Anterior cingulate cortex (tissue), 58 donors: ENCODE measurements at places on chromosomes 3 and 15.

DNA sequence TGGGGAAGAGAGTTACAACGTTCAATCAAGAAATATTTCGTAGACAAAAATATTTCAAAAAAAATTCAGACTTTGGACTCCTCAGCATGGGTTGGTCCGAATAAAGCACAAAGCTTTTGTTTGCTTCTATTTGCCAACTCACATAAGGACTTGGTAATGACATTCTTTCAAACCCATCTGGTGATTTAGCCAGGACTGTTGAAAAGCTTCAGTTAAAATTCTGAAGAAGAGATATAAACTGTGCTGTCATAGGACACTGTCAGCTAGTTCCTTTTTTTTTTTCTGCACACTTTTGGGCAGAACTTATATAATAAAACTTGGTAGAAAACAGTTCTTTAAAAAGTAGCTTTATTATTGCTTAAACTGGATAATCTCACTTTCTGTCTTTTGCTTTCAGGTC lies 660.8 kb upstream of the SGO1 start:
- no peak for DNase-seq

- no peak for DNase-seq
These were observed 2.3 kb downstream of the SH3BP5 start for GRCh38 chr3:15330031-15330596.

DNA sequence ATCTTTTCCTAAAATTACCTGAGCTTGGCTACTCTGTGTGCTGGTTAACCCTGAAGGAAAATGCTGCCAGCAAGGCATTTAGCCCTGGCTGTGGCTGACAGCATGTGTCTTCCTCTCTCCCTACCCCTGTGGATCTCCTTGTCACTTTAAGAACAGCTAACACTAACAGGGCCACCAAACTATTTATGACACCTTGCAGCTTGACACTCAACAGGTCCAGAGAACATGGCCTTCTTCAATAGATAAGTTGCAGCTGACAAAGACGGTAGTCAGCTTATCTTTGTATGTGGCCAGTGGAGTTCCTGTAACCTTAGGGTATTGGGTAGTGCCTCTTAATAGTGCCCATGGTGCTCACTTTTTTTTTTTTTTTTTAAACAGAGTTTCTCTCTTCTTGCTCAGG lies 32.0 kb upstream of the COPB2 start:
- no peak for DNase-seq

GRCh38 chr15:47475336-47475735 lies 242.0 kb upstream of the SEMA6D start:
- no peak for DNase-seq

GRCh38 chr3:126922466-126922865 lies 60.4 kb upstream of the PLXNA1 start:
- DNase-seq: no peak

DNA sequence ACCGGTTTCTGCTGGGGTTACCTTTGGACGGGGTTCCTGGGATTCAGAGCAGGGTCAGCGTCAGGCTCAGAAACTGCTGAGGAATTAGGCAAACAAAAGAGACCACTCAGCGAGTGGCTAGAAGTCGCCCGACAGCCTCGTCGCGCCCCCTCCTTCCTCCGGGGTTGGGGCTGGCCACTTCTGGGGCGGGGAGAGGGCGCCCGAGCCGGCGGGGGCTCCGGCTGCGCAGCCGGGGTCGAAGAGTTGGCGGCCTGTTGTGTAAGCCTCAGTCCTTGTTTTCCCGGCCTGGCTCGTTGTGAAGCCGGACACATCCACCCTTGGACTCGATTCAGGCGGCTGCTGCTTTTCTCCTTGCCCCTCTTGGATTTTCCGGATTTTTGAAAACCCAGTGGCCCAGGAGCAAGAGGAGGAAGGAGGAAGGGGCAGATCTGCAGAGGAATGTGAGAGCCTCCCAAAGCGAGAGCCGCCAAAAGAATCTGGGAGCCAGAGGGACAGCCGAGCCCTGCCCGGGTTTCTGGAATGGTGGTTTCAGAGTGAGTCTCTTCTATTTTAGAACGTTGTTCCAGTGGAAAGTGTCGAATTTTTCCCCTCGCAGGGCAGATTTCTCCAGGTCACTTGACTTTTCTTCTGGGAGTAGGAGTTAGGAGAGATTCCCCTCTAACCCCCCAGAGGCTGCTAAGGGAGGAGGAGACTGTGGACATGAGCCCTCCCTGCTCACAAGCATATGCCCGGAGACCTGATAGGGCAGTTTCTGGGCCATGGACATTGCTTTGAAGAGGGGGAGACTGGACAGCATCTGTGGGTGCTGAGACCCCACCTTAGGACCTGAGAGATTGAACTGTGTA lies 666 bp downstream of the SNX33 start:
- no peak for DNase-seq

DNA sequence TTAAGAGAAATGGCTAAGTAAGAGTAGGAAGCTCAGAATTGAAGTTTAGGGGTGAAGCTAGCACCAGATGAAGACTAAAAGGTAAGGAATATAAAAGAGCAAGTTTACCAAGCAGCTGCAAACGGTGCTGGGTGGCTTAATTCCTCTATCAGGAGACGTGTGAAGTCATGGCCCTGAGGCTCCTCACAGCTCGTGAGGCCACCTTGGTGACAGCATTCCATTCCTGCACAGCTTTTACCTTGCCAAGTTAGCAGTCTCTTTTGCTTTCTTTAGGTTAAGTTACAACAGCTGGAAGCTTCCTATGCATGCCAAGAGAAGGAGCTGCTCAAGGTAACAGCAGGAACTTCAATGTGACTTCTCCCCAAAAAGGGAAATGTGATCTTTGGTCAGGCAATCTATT lies 6.4 kb downstream of the TMCO5A start:
- no peak for DNase-seq

DNA sequence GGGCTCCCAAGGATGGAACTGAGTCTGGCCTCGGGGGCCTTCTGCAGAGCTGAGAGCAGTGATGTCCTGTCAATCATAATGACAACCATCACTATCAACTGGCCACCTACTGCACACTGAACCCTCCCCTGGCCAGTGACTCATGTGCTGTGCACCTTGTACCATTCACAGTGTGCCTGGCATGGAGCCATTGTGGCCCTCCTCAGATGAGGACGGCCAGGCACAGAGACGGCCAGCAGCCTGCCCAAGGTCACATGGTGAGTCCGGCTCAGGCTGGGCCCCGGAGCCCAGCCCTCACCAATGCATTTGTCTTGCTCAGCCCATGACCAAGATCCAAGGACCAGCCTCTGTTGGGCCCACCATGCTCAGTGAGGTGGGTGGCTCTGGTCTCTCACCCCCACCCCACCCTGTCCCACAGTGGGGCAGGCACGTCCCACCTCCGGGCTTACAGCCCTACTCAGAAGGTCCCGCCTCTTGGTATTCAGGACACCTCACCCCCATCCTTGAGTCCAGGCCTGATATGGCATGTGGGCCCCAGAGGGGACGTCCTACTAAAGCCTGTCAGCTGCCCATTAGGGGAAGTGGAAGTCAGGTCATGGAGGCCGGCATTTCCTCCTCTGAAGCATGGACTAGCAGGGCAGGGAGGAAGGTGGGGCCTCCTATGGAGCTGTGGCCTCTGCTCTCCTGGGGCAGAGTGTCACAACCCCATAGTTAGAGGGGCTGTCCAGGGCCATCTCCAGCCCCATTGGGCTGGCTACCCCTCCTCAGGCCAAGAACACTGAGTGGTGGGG lies 35.9 kb upstream of the TMEM115 start:
- no peak for DNase-seq

DNA sequence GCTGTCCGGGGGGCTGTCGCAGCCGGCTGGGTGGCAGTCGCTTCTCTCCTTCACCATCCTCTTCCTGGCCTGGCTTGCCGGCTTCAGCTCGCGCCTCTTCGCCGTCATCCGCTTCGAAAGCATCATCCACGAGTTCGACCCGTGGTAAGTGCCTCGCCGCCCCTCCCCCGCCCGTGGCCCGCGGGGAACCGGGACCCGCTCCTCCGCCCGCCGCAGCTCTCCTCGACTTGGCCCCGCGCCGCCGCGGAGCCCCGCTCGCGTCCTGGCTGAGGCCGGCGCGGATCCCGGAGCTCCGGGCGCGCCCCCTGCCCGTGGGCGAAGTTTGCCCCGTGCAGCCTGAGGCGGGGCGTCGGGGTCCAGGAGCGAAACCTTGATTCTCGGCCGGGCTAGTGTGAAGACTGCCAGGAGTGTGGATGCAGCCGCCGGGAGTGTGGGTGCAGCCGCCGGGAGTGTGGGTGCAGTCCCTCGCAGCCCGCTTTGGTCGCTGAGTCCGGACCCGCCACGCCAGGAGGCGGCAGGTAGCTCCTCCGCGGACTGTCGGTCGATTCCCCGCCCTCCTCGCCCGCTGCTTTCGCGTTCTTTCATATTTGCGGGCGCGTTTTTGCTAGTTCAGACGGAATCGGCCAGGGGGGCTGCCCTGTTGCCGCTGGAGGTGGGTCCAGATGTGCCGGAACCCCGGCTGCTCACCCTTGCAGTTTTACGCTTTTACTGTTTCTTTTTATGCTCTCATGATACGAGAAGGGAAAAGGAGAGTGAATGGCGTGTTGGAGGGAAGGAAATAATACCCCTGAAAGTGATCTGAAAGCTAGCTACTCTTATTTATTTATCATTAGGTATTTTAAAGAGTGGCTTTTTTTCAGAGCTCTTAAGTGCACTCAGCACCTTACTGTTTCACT lies 692 bp downstream of the STT3B start:
- peak; percentile 52 for DNase-seq

GRCh38 chr3:140334132-140334929 lies 343.5 kb upstream of the TRIM42 start:
- no peak for DNase-seq

GRCh38 chr3:123169492-123169929 lies 32.2 kb upstream of the SEC22A start:
- no peak for DNase-seq
